Activated naive CD4-positive, alpha-beta T cell treated with Interleukin-2 at 50 U/mL for 16 hours (primary cell): ENCODE measurements at places on chromosomes 5 and 9.
A peak's percentile ranks its signal among the peaks of the same experiment; 100 is the strongest.

DNA sequence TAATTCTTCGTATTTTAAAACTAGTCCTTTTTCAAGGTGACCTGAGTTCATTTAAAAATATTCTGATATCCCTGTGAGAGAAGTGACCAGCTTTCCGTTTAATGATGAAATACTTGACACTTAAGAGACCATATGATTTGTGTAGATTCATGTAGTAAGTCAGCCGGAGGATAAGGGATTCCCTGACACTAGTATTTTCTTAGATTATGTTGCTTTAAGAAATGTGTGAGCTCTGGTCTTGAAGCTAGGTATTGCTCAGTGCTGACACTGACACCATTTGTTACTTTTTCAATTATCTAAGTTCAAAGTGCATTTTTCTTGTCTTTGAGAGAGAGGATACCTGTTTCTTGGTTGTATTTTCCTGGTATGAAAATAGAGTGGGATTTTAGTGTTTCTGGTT, 4.2 kb downstream of the NIPBL start:
- no peak for DNase-seq

GRCh38 chr5:159058716-159059636, 40.7 kb downstream of the EBF1 start:
- DNase-seq: no peak

DNA sequence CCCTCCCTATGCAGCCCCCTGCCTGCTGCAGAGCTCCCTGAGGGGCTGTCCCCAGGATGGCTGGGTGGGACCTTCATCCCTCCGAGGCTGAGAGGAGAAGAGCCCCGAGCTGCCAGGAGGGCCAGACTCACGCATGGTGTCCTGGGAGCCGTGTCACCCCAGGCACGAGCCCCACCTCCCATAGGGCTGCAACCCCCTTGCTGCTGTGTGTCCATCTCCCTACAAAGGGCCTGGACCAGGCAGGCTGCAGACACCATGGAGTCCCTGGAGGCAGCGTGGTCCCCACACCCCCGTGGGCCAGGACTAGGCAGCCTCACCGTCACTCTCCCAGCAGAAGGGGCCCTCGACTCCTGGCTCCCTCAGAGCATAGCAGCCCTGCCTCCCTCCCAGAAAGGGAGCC, 11.2 kb upstream of the SEC16A start:
- DNase-seq: no peak

GRCh38 chr9:89139455-89139854, 39.2 kb downstream of the SHC3 start:
- no peak for DNase-seq

DNA sequence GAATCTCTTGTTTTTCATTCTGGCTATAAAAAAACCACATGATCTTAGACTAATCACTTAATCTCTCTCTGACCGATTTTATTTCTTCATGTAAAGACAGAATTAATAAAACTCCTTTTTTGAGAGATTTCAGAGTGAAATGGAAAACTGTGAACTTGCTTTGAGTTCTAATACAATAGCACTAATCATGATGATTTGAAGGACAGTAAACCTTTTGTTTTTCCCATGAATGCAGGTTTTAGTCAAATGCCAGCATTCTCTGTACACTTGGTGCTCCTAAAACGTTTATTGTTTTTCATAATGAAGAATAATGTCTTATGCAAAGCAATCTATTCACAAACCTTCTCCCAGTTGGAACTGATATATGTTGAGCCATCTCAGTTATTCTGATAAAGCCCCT, 86.8 kb downstream of the SLC24A2 start:
- DNase-seq: no peak

GRCh38 chr5:69084195-69084594, 9.6 kb upstream of the SLC30A5 start:
- no peak for DNase-seq

DNA sequence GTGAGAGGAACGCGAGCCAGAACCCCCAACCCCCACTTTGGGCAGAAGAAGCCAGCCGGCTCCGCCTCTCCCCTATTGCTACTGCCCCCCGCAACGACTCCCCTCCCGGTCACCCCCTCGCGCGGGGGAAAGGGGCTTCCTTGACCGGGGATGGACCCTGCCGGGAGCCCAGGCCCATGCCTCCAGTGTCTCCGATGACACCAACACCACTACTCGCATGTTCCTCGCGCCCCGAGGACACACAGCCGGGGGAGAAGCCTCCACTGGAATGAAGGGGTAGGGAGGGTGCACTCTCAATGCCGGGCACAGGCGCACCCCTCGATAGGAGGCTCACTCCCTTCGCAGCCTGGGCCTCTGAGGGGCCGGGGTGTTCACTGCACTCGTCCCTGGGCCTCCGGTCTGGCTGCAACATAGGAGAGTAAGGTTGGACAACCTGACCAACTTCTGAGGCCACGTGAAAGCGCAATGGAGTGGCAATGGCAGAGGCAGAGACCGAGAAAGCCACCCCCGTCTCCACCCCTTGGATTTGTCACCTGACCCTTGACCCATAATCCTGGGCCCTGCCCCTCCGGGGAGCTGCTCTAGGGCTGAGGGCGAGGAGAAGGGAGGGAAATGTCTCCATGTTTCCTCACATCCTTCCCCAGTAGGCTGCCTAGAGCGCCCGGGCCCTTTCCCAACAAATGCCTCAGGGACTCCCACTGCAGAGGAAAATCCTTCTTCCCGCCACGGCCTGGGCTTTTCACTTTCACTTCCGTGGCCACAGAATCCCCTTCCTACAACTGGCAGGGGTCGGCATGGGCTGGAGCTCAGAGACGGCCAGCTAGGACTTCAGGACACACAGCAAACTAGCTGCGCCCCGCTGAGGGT, 1.1 kb upstream of the CNTFR start:
- peak; percentile 17 for DNase-seq

DNA sequence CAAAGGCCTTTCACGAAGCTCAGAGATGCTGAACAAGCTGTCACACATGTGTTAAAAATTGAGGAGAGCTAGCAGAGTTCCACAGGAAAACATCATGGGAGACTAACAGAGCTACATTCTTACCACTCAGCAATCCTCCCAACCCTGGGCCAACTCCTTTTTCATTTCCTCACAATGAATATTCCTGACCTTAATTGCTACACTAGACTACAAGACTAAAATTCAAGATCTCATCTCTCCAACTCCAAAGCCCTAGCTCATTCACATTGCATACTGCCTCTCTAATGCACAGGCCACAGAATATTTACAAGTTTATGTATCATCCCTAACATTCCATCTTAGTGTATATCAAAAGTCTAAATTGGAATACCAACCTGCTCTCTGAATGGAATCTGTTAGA, 21.2 kb downstream of the ERMP1 start:
- no peak for DNase-seq

GRCh38 chr5:174096619-174097018, 51.1 kb downstream of the NSG2 start:
- no peak for DNase-seq

DNA sequence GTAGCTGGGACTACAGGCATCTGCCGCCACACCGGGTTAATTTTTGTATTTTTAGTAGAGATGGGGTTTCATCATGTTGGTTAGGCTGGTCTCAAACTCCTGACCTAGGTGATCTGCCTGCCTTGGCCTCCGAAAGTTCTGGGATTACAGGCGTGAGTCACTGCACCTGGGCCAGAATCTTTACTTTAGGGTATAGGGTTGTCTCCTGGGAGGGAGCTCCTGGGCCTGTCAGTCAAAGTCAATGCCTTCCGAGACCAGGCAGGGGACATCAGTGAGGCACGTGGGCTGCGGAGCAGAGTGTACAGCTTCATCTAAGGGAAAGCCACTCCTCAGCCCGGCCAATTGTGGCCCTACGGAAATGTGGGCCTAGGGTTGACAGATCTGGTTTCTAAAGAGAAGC, 108.6 kb downstream of the FGF18 start:
- no peak for DNase-seq

GRCh38 chr9:27054841-27055240, 49.4 kb upstream of the LRRC19 start:
- DNase-seq: no peak

DNA sequence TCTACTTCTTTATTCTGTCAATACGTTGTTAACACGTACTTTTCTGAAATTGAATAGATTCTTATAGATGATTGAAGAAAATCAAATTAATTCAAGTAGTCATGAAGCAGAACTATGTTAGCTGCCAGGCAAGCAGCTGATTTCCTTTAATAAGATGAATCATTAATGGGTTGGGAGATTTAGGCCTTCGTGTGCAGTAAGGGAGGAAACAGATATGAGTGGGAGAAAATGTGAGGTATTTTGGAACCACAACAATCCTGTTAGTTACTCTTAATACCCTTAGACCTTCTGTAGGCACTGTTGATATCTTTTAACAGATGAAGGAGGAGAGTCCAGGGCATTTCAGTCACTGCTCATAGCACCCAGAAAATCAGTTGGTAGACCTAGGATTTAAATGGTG, 121.0 kb downstream of the AOPEP start:
- DNase-seq: no peak
